Activated naive CD4-positive, alpha-beta T cell treated with anti-CD3 and anti-CD28 coated beads, Interleukin-2, amount 50 U/mL, for 16 hours (primary cell): ENCODE measurements at places on chromosomes 3 and 15.

GRCh38 chr3:77825001-77825827 is 785.3 kb downstream of the ROBO2 start:
- no peak for DNase-seq

DNA sequence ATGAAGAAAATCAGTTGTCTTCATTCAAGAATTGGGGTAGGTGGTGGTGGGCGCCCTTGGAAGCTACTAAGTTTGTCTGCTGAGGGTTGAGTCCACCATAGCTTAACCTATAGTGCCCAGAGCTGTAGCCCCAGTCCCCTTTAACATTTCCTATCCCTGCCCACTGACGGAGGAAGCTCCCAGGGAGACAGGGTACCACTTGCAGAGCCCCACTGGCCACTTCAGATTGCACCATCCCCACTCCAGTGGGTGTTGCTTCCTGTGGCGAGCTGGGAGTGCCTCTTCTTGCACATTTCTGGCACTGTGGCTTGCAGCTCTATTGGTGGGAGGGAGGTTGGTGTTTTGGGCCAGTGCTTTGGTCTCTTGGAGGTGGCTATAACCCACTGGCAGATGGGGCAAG is 2.7 kb downstream of the PXYLP1 start:
- DNase-seq: no peak

GRCh38 chr3:56251343-56251945 is 216.8 kb downstream of the ERC2 start:
- no peak for DNase-seq

DNA sequence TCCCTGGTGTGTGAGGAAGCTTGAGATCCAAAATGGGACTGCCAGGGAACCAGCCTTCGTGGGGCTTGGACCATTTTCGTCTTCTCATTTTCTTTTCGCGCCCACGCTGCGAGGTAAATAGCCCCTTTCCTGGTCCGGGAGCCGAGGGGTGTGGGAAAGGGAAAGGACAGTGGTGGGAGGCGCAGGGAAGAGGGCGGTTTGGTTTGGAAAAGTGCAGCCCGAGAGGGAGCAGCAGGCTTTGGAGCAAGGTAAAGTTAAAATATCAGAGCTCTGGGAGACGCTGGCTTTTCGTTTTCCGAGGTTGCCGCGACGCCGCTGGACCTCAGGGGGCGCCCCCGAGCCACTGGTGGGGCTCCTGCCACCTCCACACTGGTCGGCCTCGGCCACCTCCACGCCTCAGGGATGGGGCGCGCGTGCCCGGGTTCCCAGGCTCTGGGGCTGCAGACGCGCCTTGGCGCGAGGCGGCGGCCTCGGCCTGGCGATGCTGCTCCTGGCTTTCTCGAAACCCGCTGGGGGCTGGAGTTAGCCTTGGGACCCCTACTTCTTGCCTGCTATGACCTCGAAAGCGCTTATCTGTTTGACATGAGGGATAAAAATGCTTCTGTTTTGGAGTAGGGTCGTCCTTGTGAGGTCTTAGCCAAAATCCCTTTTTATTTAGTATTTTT is 3.2 kb downstream of the PTPRG start:
- DNase-seq: no peak

GRCh38 chr3:51977446-51978142 is 2.7 kb downstream of the ABHD14A start:
- DNase-seq: no peak

DNA sequence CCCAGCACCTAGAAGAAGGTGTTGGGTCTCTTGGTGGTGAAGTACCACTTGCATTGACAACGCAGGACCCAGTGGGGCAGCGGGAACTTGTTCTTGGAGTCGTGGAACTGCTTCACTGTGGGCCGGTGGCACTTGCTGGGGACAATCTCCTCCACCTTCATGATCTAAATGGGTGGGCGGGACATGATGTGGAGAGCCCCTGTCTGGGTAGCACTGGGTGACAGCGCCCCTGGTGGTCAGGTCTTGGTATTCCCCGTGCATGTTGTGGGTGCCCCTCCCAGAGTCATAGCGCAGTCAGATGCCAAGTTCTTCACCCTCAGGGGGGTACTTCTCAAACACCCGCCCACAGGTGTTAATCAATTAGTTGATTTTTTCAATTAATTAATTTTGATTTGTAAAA is 60.2 kb downstream of the AGBL1 start:
- DNase-seq: peak; percentile 10

DNA sequence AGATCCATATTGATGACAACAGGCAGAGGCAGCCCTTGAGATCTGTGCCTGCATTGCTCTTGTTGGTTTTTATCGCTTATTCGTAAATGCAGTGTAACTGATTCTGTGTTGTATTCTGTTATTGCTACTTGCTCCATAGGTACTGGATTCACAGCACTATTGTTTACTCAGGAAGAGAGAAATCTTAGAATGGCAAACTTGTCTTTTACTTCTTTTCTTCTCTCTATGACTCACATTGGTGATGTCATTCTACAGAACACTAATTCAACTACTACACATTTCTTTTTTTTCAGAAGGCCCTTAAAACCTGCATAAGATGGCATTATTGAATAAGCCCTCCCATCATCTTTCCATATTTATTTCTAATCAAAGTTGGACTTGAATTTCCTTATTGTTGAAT is 201.0 kb upstream of the GBE1 start:
- DNase-seq: no peak

DNA sequence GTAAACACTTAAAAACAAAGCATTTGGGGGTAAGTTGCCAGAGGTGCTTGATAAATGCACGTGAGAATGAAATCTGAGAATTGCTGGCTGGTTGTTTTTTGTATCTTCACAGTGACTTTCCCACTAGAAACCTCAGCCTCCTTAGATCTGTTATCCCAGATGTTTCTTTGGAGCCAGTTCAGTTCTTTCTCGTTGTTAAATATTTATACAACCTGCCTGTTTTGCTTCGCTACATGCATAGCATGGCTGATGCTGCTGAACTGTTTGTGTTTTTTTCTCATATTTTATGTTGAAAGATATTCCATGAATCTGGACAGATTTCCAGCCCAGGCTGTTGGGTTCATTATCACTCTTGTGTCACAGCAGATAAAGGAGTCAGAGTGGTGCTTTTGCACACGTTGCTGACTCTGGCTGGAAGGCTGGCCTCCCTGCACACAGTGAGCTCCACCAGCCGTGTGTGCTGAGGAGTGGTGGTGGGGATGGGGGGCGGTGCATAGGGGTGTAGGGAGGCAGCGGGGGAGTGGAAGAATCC is 80.2 kb downstream of the ARNT2 start:
- DNase-seq: no peak

GRCh38 chr3:27060336-27060735 is 308.8 kb downstream of the NEK10 start:
- DNase-seq: no peak

DNA sequence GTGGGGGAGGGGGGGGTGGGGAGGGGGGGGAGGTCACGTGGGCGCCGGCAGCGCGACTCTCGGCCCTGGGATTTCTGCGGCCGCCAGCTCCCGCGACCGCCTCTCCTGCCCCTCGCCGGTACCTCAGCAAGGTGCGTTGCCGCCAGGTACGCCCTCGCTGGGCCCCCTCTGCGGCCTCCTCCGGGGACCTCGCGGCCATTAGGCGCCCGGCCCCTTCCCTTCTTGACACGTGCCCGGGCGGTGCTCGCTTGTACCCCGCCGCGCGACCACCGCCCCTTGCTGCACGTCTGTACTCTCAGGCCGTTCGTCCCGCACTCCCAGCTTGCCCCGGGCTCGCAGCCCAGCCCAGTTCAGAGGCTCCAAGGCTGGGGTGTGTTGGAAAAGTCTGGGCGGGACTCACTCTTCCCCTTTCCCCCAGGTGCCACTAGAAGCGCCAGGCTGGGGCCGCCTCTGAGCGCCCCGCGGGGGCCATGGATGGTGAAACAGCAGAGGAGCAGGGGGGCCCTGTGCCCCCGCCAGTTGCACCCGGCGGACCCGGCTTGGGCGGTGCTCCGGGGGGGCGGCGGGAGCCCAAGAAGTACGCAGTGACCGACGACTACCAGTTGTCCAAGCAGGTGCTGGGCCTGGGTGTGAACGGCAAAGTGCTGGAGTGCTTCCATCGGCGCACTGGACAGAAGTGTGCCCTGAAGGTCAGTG is at the start of gene MAPKAPK3:
Gene MAPKAPK3 (plus strand): TSS at position 56 of the 696 bp plus-strand sequence. CDS start 415 bp downstream, at position 471.
- peak; percentile 54 for DNase-seq

DNA sequence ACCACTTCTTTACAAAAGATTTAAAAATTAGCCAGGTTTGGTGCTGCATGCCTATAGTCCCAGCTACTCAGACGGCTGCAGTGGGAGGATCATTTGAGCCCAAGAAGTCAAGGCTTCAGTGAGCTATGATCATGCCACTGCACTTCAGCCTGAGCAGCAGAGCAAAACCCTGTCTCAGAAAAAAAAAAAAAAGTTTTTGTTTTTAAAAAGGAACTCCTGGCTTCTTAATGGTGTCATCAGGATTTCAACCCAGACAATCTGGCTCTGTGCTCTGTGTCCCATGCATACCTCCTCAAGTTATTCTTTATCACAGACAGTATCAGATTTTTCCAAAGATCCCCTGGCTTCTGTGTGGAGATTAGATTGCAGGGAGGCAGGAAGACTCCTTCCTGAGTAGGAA is 64.2 kb upstream of the IL12A start:
- DNase-seq: no peak

- DNase-seq: no peak
Measured at GRCh38 chr15:101138913-101139880, 112.7 kb downstream of the CHSY1 start.

GRCh38 chr3:24519368-24520100 is 24.9 kb upstream of the THRB start:
- no peak for DNase-seq

DNA sequence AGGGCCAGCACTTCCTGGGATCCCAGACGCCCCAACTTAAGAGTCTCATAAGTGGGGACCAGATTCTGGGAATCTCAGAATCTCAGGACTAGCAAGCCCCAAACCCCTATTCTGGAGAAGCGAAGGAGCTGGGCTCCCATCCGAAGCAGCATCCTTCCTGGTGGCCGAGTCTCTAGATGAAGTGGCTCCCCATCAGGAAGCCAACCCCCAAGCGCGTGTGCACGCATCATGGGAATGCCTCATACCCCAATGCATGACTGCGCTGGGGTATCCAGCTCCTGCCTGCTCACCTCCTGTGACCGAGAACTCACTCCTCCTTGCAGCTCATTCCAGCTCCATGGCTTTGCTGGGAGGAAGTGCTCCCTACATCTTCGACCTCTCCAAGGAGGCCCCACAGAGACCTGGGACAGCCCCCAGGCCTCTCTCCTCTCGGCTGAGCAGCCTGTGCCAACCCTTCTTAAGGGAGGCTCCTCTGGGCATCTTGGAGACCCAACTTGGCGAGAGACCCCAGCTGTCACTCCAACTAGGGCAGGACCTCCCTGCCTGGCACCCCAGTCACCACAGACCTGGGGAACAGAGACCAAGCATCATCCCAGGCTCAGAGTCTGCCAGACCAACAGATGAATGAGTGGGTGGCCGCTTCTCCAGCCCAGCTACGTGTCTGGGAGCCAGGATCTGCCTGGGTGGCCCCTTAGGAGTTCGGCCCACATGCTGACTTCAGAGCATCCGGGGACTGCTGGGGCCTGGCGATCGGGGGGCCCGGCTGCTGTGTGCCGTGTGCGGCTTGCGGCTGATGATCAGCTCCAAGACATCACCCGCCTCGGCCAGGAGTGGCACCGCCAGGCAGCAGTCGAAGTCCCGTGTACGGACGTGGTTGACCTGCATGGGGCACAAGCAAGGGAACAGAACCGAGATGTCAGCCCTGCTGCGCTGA is 46.9 kb downstream of the GRIP2 start:
- no peak for DNase-seq

GRCh38 chr3:134568790-134569189 is 82.0 kb downstream of the KY start:
- DNase-seq: no peak

DNA sequence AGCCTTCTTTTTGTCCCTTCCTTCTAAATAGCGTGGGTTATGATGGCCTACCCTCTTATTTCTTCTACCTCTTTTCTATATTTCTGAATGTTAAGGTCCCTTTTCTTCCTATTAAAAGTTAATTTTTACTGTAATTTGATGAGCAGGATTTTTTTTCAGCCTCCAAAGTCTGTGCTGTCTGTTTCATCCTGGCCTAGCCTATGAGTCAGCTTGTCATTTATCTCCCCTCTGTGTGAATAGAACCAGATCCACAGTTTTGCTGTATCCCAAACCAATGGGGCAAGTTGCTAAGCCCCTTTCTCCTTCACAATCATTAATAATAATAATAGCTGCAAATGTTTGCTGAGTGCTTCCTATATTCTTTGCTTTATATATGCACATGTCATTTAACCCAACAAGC is 18.1 kb upstream of the C3orf38 start:
- DNase-seq: no peak

DNA sequence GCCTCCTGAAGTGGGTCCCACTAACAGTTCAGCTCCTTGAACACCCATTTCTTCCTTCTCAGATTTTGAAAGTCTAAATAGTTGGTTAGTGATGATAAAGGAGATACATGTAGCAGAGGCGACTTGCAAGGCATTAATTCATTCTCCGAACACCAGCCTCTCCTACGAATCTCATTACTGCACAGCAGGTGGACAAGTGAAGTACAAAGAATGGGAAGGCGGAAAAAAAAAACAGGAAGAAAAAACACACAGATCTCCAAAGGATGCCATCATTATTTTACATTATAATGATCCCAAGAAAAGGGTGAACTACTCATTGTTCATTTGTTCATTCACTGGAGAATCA is 276.5 kb downstream of the MAGI1 start:
- DNase-seq: no peak

DNA sequence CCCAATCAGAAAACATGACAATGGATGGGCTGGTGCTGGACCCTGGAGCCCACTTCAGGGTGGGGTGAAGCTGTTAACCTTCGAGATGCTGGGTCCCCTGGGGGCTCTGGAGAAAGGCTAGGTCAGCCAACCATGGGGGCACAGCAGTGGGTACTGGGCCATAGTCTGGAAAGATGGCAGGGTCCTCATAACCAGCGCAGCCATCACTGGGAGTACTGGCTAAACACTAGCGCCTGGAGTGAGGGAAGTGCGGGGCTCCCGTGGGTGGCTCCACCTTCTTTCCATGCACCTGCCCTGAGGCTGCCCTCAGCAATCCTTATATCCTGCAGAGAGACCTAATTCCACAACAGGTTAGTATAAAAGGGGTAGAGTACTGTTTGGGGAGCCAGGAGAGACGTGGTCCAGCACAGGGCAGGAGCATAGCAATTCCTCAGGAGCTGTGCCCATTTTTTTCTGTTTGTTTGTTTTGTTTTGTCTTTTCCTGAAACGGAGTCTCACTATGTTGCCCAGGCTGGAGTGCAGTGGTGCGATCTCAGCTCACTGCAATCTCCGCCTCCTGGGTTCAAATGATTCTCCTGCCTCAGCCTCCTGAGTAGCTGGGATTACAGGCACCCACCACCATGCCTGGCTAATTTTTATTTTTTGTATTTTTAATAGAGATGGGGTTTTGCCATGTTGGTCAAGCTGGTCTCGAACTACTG is 122.6 kb upstream of the MEF2A start:
- DNase-seq: no peak

GRCh38 chr3:66437341-66437929 is 63.4 kb downstream of the LRIG1 start:
- no peak for DNase-seq
